ENCODE measurements at places on chromosomes 1 and 21.

- H3K27me3 ChIP-seq, result no peaks in the 10 kb centered on the region
- H3K36me3 ChIP-seq, result no peaks in the 10 kb centered on the region
- H3K4me1 ChIP-seq, result no peaks in the 10 kb centered on the region
Measured at GRCh38 chr1:53187401-53187800, 9.2 kb upstream of the CPT2 start.

GRCh38 chr1:232016616-232017015, 390.0 kb downstream of the DISC1 start:
- no peaks in the 10 kb centered on the region for H3K27me3 ChIP-seq
- DNase-seq, result peak; percentile 54
- no peak overlapping the region for H3K4me3 ChIP-seq
- no peaks in the 10 kb centered on the region for H3K36me3 ChIP-seq
- H3K27ac ChIP-seq, result no peak overlapping the region

DNA sequence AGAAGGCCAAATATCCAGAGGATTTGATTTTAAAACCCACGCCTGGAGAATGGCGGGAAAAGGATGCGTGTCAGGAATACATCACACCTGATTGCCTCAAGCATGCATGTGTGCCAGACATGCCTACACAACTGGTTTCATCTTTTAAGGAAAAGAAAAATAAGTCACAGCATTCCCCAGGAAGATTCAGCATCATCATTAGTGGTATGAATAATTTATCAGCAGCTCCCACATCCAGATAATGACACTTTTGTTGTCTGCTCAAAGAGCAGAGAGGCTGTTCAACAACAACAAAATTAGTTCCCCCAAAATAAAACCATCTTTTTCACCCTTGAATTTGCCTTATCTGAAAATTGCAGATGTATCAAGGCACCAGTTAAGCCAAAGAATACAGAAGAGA, 328.6 kb upstream of the C1orf87 start:
- H3K36me3 ChIP-seq, result no peaks in the 10 kb centered on the region
- H3K4me1 ChIP-seq, result no peaks in the 10 kb centered on the region
- no peak for DNase-seq
- H3K27me3 ChIP-seq, result no peaks in the 10 kb centered on the region
- no peak overlapping the region for H3K4me3 ChIP-seq

GRCh38 chr1:206470692-206471414, 577 bp downstream of the IKBKE start:
- no peaks in the 10 kb centered on the region for H3K36me3 ChIP-seq
- H3K4me3 ChIP-seq, result peak overlapping the region; percentile 65
- peak; percentile 26 for DNase-seq
- H3K4me1 ChIP-seq, result peaks cover 33% of the 10 kb centered on the region
- no peaks in the 10 kb centered on the region for H3K27me3 ChIP-seq
- peak overlapping the region; percentile 45 for H3K27ac ChIP-seq

GRCh38 chr1:213604477-213604876, 383.3 kb upstream of the PROX1 start:
- no peaks in the 10 kb centered on the region for H3K27me3 ChIP-seq
- no peak overlapping the region for H3K27ac ChIP-seq
- DNase-seq, result no peak
- no peaks in the 10 kb centered on the region for H3K36me3 ChIP-seq

- no peak overlapping the region for H3K27ac ChIP-seq
- H3K4me3 ChIP-seq, result no peak overlapping the region
- DNase-seq, result no peak
- H3K27me3 ChIP-seq, result no peaks in the 10 kb centered on the region
Measured at GRCh38 chr1:211534545-211535291, 42.8 kb upstream of the RD3 start.

DNA sequence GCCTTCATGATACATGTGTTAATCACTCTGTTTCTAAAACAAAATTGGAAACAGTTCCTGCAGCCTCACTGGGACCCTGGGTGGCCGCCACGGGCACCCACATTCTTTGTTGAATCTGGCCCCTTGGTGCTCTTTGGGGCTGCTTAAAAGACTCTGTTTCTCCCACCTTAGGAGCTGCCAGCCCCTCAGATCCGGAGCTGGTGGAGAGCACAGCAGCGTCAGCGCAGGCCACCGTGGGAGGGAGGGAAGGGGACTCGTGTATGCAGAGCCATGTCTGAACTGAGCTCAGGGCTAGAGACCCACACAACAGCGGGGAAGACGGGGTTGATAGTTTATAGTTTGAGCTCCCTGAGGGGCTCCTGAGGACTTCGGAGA, 121.2 kb downstream of the CNIH3 start:
- no peak overlapping the region for H3K27ac ChIP-seq
- no peaks in the 10 kb centered on the region for H3K27me3 ChIP-seq
- no peak overlapping the region for H3K4me3 ChIP-seq
- H3K36me3 ChIP-seq, result no peaks in the 10 kb centered on the region
- peaks cover 19% of the 10 kb centered on the region for H3K4me1 ChIP-seq
- no peak for DNase-seq

- no peak overlapping the region for H3K4me3 ChIP-seq
- H3K27me3 ChIP-seq, result no peaks in the 10 kb centered on the region
- DNase-seq, result no peak
- H3K36me3 ChIP-seq, result no peaks in the 10 kb centered on the region
Measured at GRCh38 chr1:154454386-154455120, 47.5 kb upstream of the TDRD10 start.

DNA sequence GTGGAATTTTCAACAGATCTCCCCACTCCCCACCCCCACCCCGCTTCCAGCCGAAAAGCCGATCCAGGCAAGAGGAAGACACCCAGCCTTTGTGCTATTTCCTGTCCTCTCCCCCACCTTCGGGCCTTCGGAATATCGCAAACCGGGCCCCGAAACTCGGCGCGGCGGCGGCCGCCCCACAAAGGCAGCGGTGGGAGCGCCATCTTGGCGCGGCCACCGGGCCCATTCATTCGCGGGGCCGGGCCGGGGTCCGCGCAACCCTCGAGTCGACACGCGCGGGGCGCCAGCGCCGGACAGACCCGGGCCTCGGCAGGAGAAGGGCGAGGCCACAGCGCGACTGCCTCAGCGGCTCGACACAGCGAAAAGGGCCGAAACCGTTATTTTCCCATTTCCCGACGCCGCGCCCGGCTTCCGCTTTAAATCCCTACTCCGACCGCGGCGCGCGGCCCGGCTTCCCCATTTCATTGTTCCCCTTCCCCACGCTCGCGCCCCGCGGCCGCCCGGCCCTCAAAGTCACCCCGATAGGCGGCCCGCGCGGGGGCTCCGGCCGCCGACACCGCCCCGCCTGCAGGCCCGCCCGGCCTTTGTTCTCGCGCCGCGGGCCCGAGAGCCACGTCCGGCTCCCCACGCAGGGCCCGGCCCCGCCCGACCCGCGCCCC, 911 bp downstream of the GNB1 start:
- DNase-seq, result peak; percentile 27
- peak overlapping the region; percentile 88 for H3K27ac ChIP-seq
- peak overlapping the region; percentile 85 for H3K4me3 ChIP-seq
- peaks cover 20% of the 10 kb centered on the region for H3K4me1 ChIP-seq
- no peaks in the 10 kb centered on the region for H3K27me3 ChIP-seq

DNA sequence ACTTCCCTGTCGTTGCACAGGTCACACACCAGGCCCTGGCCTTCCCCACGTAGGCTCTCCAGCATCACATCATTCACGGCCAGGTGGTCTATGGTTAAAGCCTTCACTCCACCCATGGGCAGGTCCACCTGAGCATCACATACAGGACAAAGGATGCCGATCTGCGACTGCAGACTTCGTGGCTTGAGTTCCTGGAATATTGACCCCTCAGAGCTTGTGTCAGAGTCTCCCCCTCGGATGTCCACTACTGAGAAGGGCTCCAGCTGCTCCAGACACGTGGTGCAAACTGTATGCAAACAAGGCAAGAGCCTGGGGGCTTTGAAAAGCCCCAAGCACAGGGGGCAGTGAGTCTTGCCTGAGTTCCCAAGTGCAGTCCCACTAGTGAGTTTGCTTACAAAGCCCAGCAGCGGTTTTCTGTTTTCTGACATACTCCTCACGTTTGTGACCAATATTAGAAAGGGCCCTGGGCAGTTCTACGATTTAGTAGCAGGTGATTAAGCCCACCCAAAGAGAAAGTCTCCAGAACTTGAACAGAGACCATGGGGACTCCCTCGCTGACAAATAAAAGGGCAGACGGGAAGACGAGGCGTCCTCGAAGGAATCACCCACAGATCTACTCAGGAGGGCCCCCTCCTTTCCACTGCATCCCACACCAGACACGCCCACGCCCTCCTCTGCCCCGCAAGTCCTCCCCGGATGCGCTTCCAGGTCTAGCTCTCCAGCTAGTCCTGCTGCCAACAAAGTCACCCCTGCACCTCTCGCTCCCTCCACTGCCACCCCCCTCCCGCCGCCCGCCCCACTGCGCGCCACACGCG, 568 bp downstream of the TRIM45 start:
- no peaks in the 10 kb centered on the region for H3K27me3 ChIP-seq
- peaks cover 16% of the 10 kb centered on the region for H3K36me3 ChIP-seq
- H3K4me3 ChIP-seq, result peak overlapping the region; percentile 82
- no peak for DNase-seq
- peaks cover 28% of the 10 kb centered on the region for H3K4me1 ChIP-seq
- peak overlapping the region; percentile 96 for H3K27ac ChIP-seq

GRCh38 chr1:42964044-42964812, 5.6 kb upstream of the SLC2A1 start:
- peaks cover 30% of the 10 kb centered on the region for H3K4me1 ChIP-seq
- no peak for DNase-seq
- no peak overlapping the region for H3K4me3 ChIP-seq
- no peak overlapping the region for H3K27ac ChIP-seq
- H3K27me3 ChIP-seq, result no peaks in the 10 kb centered on the region

DNA sequence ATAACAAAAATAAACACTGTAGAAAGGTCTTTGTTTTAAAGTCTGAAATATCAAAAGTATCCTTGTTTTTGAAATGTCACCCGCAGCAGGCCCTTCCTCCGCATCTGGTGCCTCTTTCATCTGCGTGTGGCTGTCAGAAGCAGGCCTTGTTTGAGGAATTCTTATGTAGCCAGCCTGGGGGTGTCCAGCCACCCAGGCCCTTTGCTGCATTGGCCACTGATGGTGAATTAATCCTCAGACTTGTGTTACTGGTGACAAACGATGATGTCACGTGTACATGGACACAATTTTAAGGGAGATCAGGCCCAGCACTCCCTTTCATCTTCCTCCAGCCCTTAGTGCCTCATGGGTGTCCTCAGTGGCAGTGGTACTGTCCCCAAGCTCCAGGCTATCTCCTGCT, 208.0 kb upstream of the GALNT2 start:
- peak overlapping the region; percentile 36 for H3K4me3 ChIP-seq
- no peaks in the 10 kb centered on the region for H3K36me3 ChIP-seq
- H3K4me1 ChIP-seq, result peaks cover 1% of the 10 kb centered on the region
- no peak overlapping the region for H3K27ac ChIP-seq

DNA sequence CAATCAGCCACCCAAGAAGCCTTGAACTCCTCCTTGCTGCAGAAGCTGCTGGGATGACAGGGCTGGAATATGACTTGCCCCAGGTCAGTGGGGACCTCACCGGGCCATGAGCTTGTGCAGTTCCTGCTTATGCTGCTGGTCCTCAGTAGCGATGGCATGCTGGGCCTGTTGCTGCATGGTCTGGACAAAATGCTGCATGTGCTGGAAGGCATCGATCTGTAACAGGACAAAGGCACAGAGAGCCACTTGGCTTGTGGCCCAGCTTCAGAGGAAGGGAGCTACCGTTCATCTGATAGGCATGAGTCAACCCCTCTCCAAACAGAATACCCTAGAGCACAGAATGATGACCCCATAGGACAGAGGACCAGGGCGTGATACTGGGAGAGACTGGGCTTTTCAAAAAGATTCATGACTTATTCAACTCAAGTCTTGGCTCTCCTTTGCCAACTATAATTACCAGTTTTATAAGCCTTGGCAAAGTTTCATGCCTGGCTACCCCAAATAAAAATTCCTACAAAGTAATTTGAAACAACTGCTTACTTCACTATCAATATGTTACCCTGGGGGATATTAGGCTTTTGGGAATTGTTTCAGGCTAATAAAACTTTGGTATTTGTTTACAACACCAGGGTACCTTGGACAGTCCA, 34.7 kb upstream of the EXOSC10 start:
- no peak overlapping the region for H3K27ac ChIP-seq
- H3K4me1 ChIP-seq, result peaks cover 18% of the 10 kb centered on the region
- no peak overlapping the region for H3K4me3 ChIP-seq
- no peak for DNase-seq
- peaks cover 22% of the 10 kb centered on the region for H3K36me3 ChIP-seq

DNA sequence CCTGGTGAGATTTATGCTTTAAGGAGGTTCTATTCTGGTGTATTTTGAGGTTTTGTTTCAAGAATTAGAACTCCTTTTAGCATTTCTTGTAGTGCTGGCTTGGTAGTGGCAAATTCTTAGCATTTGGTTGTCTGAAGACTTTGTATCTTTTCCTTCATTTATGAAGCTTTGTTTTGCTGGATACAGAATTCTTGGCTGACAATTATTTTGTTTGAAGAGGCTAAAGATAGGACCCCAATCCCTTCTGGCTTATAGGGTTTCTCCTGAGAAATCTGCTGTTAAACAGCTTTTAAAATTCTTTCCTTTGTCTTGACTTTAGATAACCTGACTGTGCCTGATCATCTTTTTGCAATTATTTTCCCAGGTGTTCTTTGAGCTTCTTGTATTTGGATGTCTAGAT, 58.6 kb downstream of the GPR137B start:
- no peaks in the 10 kb centered on the region for H3K4me1 ChIP-seq
- no peaks in the 10 kb centered on the region for H3K36me3 ChIP-seq
- H3K27ac ChIP-seq, result no peak overlapping the region

DNA sequence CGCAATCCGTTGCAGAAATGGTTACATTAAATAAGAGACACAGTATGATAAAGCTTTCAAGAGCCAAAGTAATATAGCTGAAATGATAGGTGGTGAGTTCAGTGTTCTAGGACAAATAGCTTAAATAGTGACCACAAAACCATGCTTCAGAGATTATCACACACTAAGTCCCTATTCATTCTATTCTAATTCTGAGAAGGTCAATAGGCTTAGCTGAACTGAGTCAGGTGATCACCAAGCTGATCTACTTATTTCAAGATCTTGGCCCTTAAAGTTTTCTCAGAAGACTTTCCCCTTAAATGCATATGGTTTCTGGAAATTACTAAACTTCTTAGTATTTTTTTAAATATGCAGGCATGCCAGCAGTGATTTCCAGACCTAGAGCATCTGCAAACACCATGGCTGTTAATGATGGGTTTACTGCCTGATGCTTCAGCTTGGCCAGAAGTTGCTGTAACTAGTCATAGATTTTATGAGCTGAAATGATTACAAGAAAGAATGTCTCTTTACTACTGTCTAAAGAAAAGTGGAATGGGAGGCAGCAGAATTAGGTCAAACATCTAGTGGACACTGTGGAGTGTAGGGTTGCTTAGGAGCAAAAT, 242.9 kb downstream of the ST6GALNAC3 start:
- H3K27me3 ChIP-seq, result no peaks in the 10 kb centered on the region
- H3K4me1 ChIP-seq, result no peaks in the 10 kb centered on the region
- H3K4me3 ChIP-seq, result no peak overlapping the region
- H3K36me3 ChIP-seq, result peaks cover 1% of the 10 kb centered on the region

- no peaks in the 10 kb centered on the region for H3K36me3 ChIP-seq
- no peak for DNase-seq
- H3K27ac ChIP-seq, result no peak overlapping the region
- no peaks in the 10 kb centered on the region for H3K4me1 ChIP-seq
- no peak overlapping the region for H3K4me3 ChIP-seq
Measured at GRCh38 chr21:9008636-9009035, 1512.7 kb upstream of the TPTE start.

GRCh38 chr1:248850124-248850523, 8.8 kb downstream of the ZNF692 start:
- peaks cover 75% of the 10 kb centered on the region for H3K36me3 ChIP-seq
- no peak overlapping the region for H3K27ac ChIP-seq
- DNase-seq, result peak; percentile 15
- H3K27me3 ChIP-seq, result no peaks in the 10 kb centered on the region

All from trophoblast cell (in vitro differentiated cells and primary cell).